ENCODE measurements at places on chromosomes 1 and 21.

GRCh38 chr21:14842601-14843000, 222.2 kb downstream of the NRIP1 start:
- DNase-seq: no peak

DNA sequence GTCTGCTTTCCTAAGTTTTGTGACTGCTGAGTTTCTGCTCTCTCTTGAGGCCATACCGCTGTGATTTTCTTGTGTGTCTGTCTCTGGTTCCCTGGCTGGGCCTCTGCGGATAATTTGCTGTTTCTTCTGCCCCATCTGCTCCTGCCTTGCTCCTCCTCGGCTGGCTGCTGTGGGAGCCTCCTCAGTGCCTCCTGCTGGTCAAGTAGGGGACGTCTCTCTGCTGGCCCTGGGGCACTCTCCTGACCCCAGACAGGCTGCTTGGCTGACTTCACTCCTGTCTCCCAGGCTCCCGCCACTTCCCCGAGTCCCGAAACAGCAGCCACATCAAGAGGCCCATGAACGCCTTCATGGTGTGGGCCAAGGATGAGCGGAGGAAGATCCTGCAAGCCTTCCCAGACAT, 28.5 kb downstream of the ETNK2 start:
- peak; percentile 17 for DNase-seq

- no peak for DNase-seq
Observed at GRCh38 chr1:228833911-228834688, 98.8 kb downstream of the RHOU start.

DNA sequence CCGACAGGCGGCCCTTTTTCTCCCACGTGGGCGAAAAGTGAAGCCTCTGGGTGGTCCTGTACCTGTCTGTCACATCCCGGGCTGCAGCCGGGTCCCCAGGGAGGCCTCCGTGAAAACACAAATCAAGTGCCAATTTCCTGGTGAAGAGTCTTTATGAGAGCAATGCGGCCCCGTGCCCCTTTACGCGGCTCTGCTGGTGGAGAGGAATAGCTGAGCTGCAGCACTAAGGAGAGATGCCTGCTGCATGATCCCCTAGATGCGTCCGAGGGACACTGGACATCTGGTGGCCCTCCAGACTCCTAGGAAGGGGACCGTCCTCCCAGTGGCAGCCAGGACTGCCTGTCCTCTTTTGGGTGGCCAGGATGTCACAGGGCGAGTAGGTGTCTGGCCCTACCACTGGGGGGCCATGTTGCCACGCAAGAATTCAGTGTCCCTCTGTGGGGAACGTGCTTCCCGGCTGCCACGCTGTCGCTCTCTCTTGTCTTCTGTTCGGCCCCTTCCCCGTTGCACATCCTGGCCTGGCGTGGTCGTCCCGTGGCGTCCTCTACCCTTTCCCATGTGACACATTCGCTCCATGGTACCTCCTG, 38.7 kb downstream of the COL18A1 start:
- DNase-seq: no peak

Measured in erythroblast (primary cell).